ENCODE measurements at places on chromosomes 2 and 18. TPM values are rescaled to one million over a fixed set of nuclear protein-coding genes. Genes with fewer than 3 reads are reported as not detected.

The ACTG2 gene
- total RNA-seq, result not detected

The SERPINB7 gene
- not detected for total RNA-seq

The LTBP1 gene
- 0.39 TPM for total RNA-seq

The LYG2 gene
- total RNA-seq, result not detected

The TCF4 gene
- total RNA-seq, result 6.1 TPM

The ZNF142 gene
- total RNA-seq, result 51.1 TPM

The DTNA gene
- not detected for total RNA-seq

The SCTR gene
- total RNA-seq, result not detected

The MREG gene
- 14.6 TPM for total RNA-seq

The ANKRD30BL gene
- not detected for total RNA-seq

The MEP1B gene
- 0.19 TPM for total RNA-seq

The CPO gene
- total RNA-seq, result not detected

The QPCT gene
- 1.5 TPM for total RNA-seq

The PAX3 gene
- not detected for total RNA-seq

The NCL gene
- total RNA-seq, result 1,405 TPM

The SLC4A5 gene
- 1.2 TPM for total RNA-seq

The VIT gene
- not detected for total RNA-seq

The ELOA2 gene
- not detected for total RNA-seq

The RGPD4 gene
- total RNA-seq, result not detected

The RFTN2 gene
- total RNA-seq, result not detected

The LGALSL gene
- 0.50 TPM for total RNA-seq

The WNT6 gene
- not detected for total RNA-seq

The DQX1 gene
- total RNA-seq, result 0.55 TPM

The SP140 gene
- total RNA-seq, result 55.3 TPM

The NMUR1 gene
- total RNA-seq, result 3.4 TPM

The POTEC gene
- total RNA-seq, result not detected

The CLEC4F gene
- 23.5 TPM for total RNA-seq

The IL1R1 gene
- total RNA-seq, result 0.86 TPM

The MC5R gene
- total RNA-seq, result not detected

The IL36RN gene
- not detected for total RNA-seq

The GALNT13 gene
- not detected for total RNA-seq

The ALPI gene
- total RNA-seq, result not detected

Measured in natural killer cell treated with Interleukin-12 subunit alpha and Interleukin-12 subunit beta and Interleukin-15 and Interleukin-18, amount 100 ng/mL, for 72 hours (primary cell).